Stimulated activated CD8-positive, alpha-beta memory T cell treated with anti-CD3 and anti-CD28 coated beads, Interleukin-7, amount 100 ng/mL, for 24 hours (primary cell): ENCODE measurements at places on chromosomes 6 and 20.

- no peak for DNase-seq
Measured at GRCh38 chr6:144549837-144550747, 265.0 kb downstream of the UTRN start.

GRCh38 chr6:135572051-135572450, 74.5 kb upstream of the AHI1 start:
- DNase-seq = no peak

GRCh38 chr20:11235058-11235457, 561.3 kb upstream of the JAG1 start:
- DNase-seq = no peak

- no peak for DNase-seq
Measured at GRCh38 chr6:28588666-28589065, 63.0 kb downstream of the GPX5 start.

DNA sequence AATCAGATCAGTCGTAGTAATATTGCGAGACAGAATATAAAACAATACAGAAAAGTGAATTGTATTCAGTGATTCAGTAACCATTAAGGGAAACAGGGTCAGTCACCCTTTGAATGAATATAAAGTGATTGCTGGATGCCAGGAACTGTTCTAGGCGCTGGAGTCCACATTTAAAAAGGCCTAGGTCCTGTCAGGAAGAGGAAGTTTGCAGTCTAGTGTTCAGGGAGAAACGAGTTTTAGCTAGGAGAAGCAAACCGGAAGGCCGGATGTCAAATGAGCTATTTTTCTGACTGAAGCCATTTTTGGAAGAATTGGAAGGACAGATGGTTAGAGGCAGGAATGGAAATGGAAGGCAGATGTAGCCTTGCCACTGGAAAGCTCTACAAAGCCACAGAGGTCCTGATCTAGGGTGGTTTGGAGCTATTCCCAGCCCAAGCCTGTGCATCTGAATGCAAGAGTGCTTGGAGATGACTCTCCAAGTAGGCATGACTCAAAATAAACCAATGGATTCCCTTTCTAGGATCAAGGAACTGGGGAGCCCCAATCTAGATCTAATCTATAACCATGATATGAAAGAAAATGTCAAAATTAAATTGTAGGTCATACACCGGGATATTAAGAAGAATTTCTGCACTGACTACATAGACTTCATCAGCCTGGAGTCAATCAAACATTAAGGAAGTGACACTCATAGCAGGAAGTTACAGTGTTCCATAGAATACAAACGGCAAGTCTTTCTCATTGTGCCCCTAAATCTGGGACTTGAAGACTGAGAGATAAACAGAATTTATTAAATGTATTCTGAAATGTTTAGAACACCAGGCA, 36.8 kb upstream of the CDKAL1 start:
- no peak for DNase-seq

GRCh38 chr6:139373154-139373927, 1.1 kb downstream of the CITED2 start:
- DNase-seq = peak; percentile 32
